ENCODE measurements at places on chromosomes 6 and 20.

DNA sequence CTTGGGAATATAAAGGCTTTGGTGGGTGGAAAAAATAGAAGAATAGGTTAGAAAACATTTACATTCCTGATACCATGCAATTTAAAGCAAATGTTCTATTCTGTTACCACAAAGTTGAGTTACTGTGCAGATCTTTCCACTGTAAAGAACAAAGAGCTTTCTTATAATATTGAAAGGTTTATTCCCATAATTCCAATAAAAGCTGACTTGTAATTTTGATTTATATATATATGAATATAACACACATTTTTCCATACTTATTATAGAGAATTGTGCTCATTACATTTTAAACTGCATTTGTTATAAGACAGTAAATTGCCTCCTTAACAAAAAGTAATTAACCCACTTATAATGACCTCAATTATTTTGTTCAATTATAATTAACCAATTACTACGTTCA lies 135.9 kb downstream of the RNASET2 start:
- DNase-seq: no peak

- DNase-seq: no peak
These were observed 18.9 kb upstream of the SLC22A2 start for GRCh38 chr6:160277546-160277945.

GRCh38 chr6:169536446-169537170 lies 165.2 kb downstream of the WDR27 start:
- no peak for DNase-seq

DNA sequence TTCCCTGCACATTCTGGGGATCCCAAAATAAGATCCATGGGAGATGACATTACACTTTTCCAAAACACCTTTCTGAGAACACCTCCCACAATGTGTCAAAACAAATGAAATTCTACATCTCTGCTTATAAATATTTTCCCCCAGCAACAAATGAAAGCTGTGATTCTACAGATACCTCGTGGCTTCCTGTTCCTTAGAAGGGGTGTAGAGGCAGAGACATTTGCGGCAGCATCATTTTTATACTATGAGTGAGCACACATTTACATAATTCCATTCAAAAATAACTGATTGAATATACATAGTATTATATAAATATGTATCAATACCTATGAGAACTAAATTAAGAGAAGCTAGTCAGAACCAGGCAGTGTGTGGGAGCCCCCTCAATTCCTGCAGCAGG lies 213.9 kb upstream of the JARID2 start:
- DNase-seq: no peak

DNA sequence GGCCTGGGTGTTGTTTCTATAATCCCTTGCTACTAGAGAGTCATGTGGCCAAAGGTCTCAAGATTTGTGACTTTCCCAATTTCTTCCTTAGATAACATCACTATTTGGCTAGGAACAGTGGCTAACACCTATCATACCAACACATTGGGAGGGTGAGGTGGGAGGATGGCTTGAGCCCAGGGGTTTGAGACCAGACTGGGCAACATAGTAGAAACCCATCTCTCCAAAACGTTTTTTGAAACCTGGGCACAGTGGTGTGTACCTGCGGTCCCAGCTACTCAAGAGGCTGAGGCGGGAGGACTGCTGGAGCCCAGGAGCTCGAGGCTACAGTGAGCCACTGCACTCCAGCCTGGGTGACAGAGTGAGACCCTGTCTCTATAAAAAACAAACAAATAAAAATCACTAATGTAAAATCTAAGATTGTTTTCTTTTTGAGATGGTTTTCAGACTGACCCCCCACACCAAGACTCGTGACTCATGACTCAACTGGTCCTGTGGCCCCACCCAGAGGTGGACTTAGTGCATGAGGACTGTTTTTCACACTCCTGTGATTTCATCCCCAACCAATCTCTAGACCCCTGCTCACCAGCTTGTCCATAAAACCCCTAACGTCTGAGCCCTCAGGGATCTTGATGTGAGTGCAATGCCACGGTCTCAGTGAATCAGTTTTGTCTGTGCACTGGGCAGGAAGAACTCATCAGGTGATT lies 48.3 kb upstream of the KIF16B start:
- DNase-seq: no peak

- DNase-seq: no peak
These were observed 99.7 kb downstream of the TMEM170B start for GRCh38 chr6:11637266-11637665.

Data from activated CD4-positive, CD25-positive, alpha-beta regulatory T cell treated with anti-CD3 and anti-CD28 coated beads, Interleukin-2, amount 50 U/mL, for 16 hours (primary cell).